NCI-H2107 (cell line): ENCODE measurements at places on chromosomes 5 and 9.

GRCh38 chr9:89592213-89592815, 12.5 kb upstream of the GADD45G start:
- no peak for DNase-seq

DNA sequence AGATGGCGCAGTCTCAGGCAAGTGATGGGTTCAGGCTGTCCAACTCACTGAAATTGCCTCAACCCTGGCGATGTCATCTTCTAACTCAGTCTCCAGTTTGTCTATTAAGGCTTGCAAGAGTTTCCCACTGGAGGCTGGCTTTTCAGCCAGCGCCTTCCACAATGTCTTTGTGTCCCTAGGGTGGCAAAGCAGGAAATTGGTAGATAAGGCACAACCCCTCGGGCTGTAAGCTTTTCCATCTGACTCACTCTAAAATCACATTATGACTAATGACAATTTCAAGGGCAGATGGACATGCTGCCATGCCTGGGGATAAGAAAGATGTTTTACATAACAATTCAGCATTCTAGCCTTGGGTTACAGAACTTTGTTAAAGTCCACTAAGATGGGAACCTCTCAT, 61.9 kb downstream of the MROH2B start:
- DNase-seq, result no peak

GRCh38 chr9:101054657-101055056, 26.1 kb downstream of the PLPPR1 start:
- no peak for DNase-seq

DNA sequence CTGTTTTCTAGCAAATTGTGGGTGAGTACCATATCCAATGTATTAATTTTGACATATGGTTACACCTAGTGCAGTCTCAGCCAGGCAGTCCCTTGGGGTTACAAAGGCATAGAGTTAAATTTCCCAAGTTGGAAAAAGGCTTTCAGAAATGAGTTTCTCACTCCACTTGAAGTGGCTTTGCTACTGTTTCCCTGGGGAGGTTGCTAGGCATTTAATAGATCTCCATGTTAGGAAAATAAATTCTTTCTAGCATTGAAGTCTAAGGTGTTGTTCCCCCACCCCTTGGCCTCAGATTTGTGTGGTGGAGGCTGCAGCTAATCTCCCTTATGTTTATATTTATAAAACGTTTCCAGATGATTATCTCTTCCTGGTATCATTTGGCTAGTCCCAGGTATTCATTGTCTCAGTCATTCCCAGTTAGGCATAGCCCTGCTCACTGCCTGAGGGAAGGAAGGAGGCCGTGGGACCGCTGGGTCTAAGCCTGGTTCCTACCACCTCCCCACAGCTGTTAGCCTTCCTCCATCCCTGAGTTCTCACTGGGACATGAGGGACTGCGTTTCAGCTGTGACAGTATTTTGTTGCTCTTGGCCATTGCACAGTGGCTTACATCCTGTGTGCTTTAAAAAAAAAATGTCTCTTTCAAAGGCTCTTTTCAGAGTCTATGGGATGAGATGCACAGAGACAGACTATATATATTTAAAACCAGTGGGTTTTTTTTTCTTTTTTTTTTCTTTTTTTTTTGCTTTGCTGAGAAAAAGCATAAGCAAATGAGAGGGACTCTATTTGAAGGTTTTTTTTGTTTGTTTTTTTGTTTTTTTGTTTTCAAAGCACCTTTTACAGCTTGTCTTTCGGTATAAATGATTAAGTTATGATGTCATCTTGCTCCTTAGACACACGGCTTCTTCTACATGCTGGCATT, 121.5 kb downstream of the MAST4 start:
- peak; percentile 11 for DNase-seq

DNA sequence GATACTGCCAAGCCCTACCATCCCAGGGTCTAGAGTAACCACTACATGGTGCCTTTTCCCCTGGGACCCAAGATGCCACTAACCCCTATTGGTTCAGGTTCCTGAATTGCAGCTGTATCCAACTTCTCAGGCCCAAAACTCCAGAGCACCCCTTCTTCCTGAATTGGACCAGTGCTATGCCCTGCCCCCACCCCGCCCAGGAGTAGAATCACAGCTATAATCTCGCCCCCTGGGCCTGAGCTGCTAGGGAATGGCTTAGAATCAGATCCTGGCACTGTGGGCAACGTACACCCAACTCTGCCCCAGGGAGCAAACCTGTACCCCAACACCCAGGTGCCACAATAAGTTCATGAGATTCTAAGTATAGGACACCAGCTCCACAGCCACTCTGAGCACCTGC, 206.3 kb downstream of the CACNA1B start:
- DNase-seq, result no peak

DNA sequence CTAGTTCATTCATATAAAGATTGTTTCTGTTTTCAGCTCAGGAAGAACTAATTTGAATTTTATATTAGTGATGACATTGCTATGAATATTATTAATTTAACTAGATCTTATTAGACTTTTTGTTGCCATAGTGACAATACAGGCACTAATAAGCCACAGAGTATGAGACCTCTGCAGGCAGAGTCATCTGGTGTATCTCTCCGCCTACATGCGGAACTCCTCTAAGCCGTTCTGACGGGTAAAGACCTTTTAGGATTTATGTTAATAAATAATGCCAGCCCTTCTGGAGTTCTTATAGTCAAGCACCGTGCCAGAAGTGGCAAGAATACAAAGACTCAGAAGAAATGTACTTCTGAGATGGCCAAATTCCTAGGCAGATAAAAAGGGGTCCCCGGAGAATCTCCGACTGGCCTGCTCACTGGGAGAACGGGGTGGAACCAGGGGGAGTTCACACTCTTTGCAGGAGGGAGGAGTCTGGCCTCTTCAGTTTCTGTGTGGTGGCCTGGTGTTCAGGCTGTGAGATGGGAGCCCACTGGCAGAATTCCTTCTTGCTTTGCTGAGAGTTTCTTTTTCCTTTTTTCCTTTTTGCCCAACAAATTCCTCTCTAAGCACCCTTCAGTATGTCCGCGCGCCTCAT, 85.1 kb upstream of the IL12B start:
- no peak for DNase-seq

DNA sequence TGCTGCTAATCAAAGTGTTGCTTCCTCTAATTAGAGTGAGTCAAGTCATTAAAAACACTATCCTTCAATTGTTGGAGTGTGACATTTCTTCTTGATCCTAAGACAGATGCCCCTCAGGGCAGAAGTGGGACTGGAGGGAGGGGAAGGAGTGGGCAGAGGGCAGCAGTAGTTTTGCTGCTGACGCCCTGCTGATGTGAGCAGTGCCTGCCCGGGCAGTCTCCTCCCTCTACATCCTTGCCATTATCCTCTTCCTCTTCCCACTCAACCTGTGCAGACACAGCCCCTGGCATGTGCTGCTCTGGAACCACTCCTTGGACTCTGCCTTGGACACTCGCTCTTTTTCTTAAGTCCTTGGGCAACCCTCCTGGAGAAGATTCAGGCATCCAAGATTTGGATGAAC, 232.5 kb downstream of the HSPA4 start:
- DNase-seq, result no peak

- no peak for DNase-seq
These were observed 22.0 kb upstream of the ARHGAP26 start for GRCh38 chr5:142748132-142748531.

GRCh38 chr5:116355819-116356601, 218.6 kb downstream of the SEMA6A start:
- DNase-seq, result no peak

DNA sequence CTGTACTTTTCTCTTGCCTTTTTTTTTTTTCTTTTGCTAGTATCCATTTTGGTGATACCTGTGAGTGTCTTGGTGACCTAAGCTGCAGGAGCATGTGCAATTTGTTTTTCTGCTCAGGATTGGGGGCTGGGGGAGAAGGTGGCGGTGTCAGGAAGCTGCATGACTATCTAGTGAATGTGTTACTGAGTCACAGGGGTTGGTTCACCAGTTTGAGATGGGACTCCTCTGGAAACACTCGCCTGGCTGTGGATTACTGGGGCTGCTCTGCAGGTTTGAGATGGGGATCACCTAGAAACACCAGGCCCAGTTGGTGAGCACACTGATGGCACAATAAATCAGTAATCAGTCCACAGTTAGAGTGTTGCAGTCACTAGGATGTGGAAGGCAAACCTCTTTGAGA, 447.9 kb downstream of the SPATA31D1 start:
- DNase-seq, result no peak

DNA sequence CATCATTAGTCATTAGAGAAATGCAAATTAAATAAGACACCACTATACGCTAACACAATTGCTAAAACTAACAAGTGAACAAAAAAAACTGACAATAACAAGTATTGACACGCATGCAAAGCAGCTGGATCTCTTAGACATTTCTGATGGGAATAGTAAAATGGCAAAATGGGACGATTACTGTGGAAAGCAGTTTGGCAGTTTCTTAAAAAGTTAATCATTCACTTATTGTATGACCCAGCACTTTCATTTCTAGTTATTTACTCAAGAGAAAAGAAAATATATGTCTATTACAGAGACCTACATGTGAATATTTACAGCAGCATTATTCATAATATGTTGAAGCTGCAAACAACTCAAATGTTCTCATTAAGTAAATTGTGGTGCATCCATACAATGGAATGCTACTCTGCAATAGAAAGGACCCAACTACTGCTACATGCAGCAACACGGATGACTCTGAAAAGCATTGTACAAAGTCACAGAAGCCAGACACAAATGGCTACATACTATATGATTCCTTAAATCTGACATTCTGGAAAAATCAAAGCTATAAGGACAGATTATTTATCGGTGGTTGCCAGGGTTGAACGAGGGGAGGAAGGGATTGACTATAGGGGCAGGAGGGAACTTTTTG, 96.8 kb upstream of the ITGA2 start:
- no peak for DNase-seq
